ENCODE measurements at places on chromosomes 6 and 20. TPM values are rescaled to one million over a fixed set of nuclear protein-coding genes. Genes with fewer than 3 reads are reported as not detected.

Gene DEFB124
- 8.2 TPM for polyA plus RNA-seq

Gene BPIFB1
- 5.8 TPM for polyA plus RNA-seq

Gene RAD21L1
- 12.1 TPM for polyA plus RNA-seq

Gene RPN2
- 284 TPM for polyA plus RNA-seq

Gene AGER
- polyA plus RNA-seq, result 7.8 TPM

DNA sequence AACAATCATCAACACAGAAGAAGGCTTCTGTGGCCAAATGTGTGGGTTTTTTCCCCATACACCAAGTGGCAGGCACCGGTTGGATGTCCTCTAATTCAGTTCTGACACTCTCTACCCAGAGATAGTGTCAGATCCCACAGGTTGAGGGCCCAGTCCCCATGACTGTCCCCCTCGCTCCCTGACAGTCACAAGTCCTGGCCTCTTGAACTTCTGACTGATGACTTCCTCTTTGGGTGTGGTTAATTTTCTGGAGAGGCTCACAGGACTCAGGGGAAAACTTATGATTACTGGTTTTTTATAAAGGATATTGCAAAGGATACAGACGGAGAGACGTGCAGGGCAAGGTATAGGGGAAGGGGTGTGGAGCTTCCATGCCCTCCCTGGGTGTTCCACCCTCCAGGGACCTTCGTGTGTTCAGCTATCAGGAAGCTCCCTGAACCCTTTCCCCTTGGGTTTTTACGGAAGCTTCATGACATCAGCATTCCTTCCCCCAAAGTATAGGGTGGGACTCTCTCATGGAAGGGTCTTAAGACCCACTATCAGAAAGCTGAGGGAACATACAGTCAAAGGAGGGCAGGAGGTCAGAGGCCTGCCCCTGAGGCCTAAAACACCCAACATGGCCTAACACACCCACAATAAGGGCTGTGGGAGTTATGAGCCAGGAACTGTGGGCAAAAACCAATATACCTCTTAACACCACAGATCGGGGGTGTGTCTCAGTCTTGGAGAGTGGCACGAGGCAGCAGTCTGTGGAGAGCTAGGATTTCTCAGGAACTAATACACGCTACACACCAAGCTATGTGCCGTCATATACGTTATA is 33.3 kb downstream of the FARS2 start:
- H3K27me3 ChIP-seq, result no peaks in the 10 kb centered on the region
- DNase-seq, result no peak
- no peaks in the 10 kb centered on the region for H3K4me1 ChIP-seq
- no peaks in the 10 kb centered on the region for H3K36me3 ChIP-seq

DNA sequence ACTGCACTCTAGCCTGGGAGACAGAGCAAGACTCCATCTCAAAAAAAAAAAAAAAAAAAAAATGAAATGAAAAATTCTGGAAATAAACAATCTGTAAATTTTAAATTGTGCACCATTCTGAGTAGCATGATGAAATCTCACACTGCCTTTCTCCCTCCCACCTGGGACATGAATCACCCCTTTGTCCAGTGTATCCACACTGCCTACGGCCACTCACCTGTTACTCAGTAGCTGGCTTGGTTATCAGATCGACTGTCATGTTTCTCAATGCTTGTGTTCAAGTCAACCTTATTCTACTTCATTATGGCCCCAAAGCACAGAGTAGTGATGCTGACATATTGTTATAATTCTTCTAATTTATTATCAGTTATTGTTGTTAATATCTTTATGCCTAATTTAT is 58.7 kb upstream of the MTHFD1L start:
- no peaks in the 10 kb centered on the region for H3K36me3 ChIP-seq
- no peak overlapping the region for H3K27ac ChIP-seq
- peaks cover under 1% of the 10 kb centered on the region for H3K4me1 ChIP-seq
- H3K4me3 ChIP-seq, result no peak overlapping the region
- H3K27me3 ChIP-seq, result no peaks in the 10 kb centered on the region

- H3K27ac ChIP-seq, result no peak overlapping the region
- H3K27me3 ChIP-seq, result no peaks in the 10 kb centered on the region
Measured at GRCh38 chr6:105779110-105779509, 307.0 kb upstream of the PRDM1 start.

GRCh38 chr6:32146287-32146686 is 5.5 kb downstream of the PRRT1 start:
- no peaks in the 10 kb centered on the region for H3K27me3 ChIP-seq
- H3K4me3 ChIP-seq, result no peak overlapping the region
- peaks cover under 1% of the 10 kb centered on the region for H3K4me1 ChIP-seq
- H3K27ac ChIP-seq, result no peak overlapping the region
- DNase-seq, result no peak

- no peak for DNase-seq
- H3K4me1 ChIP-seq, result no peaks in the 10 kb centered on the region
- no peaks in the 10 kb centered on the region for H3K27me3 ChIP-seq
- H3K36me3 ChIP-seq, result no peaks in the 10 kb centered on the region
- H3K4me3 ChIP-seq, result no peak overlapping the region
- H3K27ac ChIP-seq, result no peak overlapping the region
Measured at GRCh38 chr6:119647309-119647708, 297.7 kb upstream of the MAN1A1 start.

DNA sequence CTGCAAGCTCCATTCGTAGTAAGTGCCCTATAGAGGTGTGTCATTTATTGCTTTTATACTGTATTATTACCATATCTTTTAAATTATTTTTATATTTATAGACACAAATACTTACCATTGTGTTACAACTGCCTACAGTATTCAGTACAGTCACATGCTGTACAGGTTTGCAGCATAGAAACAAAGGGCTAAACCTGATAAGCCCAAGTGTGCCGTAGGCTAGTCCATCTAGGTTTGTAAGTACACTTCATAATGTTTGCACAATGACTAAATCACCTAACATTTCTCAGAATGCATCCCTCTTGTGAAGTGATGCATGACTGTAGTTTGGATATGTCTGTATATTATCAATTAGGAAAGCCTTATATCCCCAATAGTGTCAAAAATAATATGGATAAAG is 122.8 kb downstream of the CLVS2 start:
- no peak for DNase-seq
- H3K4me3 ChIP-seq, result no peak overlapping the region
- no peaks in the 10 kb centered on the region for H3K36me3 ChIP-seq
- no peaks in the 10 kb centered on the region for H3K4me1 ChIP-seq
- H3K27me3 ChIP-seq, result no peaks in the 10 kb centered on the region

DNA sequence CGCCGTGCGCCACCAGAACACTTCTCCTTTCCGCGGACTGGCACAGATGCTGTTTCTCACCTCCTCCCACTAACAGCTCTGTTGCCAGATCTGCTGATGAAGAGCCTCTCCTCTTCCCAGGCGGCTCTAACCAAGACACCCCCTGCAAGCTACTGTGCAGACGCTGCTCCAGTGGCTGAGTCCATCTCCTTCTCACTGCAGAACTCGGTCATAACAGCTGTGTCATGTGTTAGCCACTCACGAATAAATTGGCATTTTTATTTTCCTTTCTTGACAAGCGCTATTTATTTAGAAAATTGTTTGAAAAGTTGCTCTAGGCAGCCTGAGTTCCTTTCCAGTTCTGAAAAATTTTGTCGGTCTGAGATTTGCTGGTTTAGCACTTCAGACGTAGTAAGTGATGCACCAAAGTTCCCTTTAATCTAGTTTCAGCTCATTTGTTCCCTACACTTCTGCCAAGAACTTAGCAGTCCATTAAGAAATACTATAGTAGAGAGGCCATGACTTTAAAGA is 12.8 kb upstream of the PLEKHG1 start:
- no peak overlapping the region for H3K4me3 ChIP-seq
- no peak overlapping the region for H3K27ac ChIP-seq
- DNase-seq, result no peak

DNA sequence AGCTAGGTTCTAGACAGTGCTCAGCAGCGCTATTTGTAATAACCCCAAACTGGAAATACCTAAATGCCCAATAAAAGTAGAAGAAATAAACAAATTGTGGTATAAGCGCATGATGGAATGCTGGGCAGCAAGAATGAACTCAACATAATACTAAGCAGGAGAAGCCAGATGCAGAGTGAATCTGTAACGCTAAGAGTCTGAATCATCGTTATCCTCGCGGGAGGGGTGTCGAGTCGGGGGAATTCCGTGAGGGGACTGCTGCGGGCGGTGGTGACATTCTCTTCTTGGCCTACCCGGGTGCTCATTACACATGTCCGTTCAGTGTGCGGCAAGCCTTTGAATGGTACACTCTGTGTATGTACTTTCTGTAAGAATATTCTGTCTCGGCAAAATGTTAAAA is 83.7 kb downstream of the SULF2 start:
- no peak for DNase-seq
- H3K27me3 ChIP-seq, result no peaks in the 10 kb centered on the region
- no peaks in the 10 kb centered on the region for H3K36me3 ChIP-seq
- no peak overlapping the region for H3K4me3 ChIP-seq

Data from testis (tissue), 5 donors.